GM23248 (cell line): ENCODE measurements at places on chromosomes 1 and 21. TPM values are rescaled to one million over a fixed set of nuclear protein-coding genes. Genes with fewer than 3 reads are reported as not detected.

GRCh38 chr1:230977761-230978490, 735 bp downstream of the TTC13 start:
- peak; percentile 60 for DNase-seq

GRCh38 chr1:206952171-206952570, 5.9 kb upstream of the PIGR start:
- DNase-seq = no peak

DNA sequence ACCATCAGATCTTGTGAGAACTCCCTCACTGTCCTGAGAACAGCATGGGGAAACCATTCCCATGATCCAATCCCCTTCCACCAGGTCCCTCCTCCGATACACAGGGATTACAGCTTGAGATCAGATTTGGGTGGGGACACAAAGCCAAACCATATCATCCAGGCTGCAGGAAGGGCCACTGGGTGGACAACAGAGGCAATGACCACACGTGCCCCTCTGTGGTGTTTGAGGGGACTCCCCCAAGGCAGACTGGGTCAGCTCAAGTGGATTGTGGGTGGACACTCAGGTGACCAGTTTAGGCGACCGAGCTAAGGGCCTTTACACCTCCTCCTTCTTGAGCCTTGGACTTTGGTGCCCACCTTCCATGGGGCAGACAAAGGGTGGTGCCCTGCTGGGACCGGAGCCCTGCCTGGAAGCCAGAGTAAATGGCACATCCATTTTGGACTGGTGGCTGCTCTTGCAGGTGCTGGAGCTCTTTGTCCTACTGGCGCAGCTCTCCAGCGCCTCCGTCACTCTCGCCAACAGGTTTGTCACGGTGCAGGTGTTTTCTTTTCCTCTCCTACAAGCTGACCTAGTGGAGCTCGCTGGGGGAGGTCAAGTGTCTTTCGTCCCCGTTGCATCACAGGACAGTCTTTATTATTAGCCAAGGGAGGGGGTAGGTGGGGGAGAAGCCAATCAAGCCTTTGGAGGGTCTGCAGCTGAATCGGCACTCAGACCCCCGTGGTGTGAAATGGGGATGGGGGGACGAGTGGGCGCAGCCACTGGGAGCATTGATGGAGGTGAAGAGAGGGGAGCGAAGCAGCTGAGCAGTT, 37.6 kb downstream of the CRYAA start:
- DNase-seq = no peak

GRCh38 chr1:6510493-6510892, 19.0 kb upstream of the PLEKHG5 start:
- DNase-seq = no peak

GRCh38 chr1:77970192-77970591, 8.7 kb downstream of the FUBP1 start:
- DNase-seq = no peak

JUN gene
- 107 and 112 TPM in 2 replicates for total RNA-seq

DNA sequence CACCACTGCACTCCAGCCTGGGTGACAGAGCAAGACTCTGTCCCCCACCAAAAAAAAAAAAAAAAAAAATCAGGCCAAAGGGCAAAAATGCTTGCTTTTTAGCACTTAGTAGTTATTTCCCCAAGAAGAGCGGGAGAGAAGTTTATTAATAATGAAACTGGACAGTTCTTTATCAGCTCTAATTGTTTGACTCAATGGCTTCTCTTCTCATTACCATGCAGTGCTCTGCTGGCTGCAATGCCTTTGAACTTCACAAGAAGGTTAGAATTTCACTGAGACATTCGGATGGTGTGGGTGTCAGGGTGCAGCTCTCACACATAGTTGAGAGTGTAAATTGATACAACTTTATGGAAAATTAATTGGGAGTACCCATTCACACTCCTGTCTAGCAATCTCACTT, 63.7 kb downstream of the EDARADD start:
- DNase-seq = no peak

SNX7 gene
- total RNA-seq = 49.1 and 59.7 TPM in 2 replicates

DNA sequence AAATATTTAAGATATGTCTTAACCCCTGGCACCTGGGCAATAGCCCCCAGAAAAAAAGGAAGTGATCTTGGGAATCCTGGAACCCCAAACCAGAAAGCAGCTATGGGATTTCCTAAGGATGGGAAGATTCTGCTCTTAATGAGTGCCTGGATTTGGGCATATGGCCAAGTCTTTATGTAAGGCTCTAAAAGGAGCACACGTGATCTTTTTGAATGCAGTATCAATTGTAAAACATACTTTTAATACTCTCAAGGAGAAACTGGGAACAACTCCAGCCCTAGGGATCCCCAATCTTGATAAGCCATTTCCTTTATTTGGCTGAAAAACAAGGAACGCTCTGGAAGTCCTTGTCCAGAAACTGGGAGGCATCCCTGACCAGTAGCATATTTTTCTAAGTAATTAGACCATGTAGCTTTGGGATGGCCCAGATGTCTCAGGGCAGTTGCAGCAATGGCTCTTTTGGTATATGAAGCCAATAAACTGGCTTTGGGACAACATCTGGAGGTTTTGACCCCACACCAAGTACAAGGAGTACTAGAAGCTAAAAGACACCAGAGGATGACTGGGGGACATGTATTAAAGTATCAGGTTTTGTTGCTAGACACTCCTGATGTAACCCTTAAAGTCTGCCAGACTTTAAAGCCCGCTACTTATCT, 80.9 kb upstream of the KIAA0040 start:
- DNase-seq = no peak

- peak; percentile 56 for DNase-seq
Observed at GRCh38 chr1:157948312-157949073, 45.0 kb upstream of the KIRREL1 start.

DNA sequence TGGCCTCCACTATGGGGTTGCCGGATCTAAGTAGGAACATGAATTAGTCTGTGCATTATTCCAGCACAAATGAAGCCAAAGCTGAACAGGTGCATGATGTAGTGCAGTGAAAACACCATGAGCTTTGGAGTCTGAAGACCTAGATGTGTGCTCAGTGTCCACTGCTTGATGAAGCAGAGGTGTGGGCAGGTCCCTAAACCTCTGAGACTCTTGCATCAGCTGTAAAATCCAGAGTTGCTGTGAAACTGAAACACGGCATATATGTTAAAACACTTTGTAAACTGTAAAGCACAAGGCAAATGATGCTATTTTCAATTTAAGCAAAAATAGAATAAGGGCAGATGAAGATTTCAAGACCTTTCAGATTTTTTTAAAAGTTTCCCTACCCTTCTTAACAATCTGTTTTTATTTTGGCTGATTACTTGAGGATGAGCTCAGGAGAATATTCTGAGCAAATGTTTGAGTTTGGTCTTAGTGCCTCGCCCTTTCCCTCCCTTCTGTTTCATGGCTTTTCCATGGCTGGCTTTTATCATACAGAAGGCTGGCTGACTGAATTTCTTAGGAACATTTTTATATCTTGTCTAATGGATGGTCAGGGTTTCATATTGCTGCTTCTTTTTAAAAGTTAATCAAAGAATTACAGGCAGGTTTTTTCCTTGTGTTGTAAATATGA, 221.8 kb downstream of the NTNG1 start:
- DNase-seq = no peak

SLC9C2 gene
- total RNA-seq = not detected in 2 replicates

FNDC10 gene
- total RNA-seq = 7.7 and 9.8 TPM in 2 replicates

- no peak for DNase-seq
Observed at GRCh38 chr1:176193023-176193422, 14.1 kb downstream of the COP1 start.

- peak; percentile 66 for DNase-seq
Observed at GRCh38 chr1:198113342-198113750, 43.5 kb upstream of the NEK7 start.

DEGS1 gene
- total RNA-seq = 192 and 227 TPM in 2 replicates

GBP4 gene
- total RNA-seq = not detected in 2 replicates

PPIAL4G gene
- total RNA-seq = not detected in 2 replicates

DNA sequence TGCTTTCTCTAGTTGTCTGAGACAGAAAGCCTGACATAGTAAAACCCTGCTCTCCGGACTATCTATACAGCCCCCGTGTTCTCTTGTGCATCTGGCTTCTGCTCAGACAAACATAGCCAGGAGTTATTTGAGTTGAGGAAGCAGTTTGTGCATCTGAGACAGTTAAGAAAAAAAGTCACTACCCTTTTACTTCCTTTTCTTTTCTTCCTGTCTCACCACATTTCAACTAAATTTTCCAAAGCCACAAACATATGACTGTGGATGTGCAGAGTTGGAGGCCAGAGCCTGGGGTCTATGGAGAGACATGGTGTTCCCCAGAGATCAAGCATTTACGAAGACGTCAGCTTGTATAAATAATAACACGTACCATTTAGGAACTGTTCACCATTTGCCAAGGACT, 158.5 kb upstream of the FGGY start:
- no peak for DNase-seq

LCE1F gene
- not detected in 2 replicates for total RNA-seq

GRCh38 chr1:161691846-161692245, 15.2 kb upstream of the FCRLA start:
- no peak for DNase-seq

LMX1A gene
- not detected in 2 replicates for total RNA-seq

- peak; percentile 85 for DNase-seq
Observed at GRCh38 chr1:161382214-161383019, 14.7 kb upstream of the CFAP126 start.
